ENCODE measurements at places on chromosomes 12 and 14.

- no peak for DNase-seq
These were observed 185.8 kb downstream of the ALG10B start for GRCh38 chr12:38502415-38502814.

GRCh38 chr14:73696466-73697400 lies 17.5 kb downstream of the PNMA1 start:
- no peak for DNase-seq

DNA sequence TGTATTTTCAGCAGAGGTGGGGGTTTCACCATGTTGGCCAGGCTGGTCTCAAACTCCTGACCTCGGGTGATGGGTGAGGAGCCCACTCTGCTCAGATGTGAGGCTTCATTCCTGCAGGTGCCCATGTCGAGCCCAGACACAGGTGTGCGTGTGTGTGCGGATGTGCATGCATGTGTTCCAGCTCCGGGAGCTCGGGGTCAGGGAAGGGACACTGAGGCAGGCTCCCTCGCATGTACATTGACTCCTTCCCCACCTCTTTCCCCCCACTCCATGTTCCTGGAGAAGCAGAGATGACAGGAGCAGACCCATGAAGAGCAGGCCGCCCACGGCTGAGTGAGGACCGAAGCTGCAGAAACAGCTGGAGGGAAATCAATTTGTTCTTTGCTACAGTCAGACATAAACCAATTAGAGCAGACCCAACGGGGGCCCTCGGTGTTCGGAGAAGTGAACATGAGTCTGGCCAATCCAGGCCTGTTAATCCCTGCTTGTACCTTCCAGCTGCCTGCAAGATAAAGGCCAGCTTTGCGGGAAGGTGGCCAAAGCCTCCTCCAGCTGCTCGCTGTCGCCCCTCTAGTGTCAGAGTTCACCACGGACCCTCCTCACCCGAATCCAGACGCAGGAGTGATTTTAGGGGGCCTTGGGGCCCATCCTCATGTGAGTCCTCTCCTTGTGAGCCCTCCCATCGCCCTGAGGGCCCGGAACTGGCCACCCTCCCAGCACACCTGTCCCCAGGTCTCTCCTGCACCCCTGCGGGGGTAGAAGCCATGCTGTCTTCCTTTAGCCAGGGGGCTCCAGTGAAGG lies 321.0 kb upstream of the RTL1 start:
- no peak for DNase-seq

GRCh38 chr14:75141062-75141461 lies 14.2 kb upstream of the NEK9 start:
- DNase-seq: no peak

DNA sequence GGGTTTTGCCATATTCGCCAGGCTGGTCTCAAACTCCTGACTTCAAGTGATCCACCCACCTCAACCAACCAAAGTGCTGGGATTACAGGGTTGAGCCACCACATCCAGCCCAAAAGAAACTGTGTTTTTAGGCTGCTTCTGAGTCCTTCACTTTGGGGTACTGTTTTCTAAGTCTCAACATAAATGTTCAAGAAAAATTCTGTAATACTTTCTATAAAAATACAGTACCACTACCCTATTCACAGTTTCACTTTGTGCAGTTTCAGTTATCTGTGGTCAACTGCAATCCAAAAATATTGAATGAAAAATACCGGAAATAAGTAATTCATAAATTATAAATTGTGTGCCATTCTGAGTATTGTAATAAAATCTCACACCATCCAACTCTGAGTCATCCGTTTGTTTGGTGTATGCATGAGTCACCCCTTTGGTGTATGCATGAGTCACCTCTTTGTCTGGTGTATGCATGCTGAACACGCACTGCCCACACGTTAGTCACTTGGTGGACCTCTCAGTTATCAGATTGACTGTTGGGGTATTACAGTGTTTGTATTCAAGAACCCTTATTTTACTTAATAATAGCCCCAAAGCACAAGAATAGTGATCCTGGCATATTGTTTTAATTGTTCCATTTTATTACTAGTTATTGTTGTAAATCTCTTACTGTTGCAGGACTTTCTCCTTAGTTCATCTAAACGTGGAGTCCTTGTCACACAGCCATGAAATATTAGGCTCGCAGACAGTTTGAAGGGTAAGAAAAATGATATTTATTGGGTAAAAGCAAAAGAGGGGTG lies 190.2 kb downstream of the FSCB start:
- DNase-seq: no peak

- DNase-seq: no peak
These were observed 83.1 kb downstream of the KICS2 start for GRCh38 chr12:64139021-64139420.

DNA sequence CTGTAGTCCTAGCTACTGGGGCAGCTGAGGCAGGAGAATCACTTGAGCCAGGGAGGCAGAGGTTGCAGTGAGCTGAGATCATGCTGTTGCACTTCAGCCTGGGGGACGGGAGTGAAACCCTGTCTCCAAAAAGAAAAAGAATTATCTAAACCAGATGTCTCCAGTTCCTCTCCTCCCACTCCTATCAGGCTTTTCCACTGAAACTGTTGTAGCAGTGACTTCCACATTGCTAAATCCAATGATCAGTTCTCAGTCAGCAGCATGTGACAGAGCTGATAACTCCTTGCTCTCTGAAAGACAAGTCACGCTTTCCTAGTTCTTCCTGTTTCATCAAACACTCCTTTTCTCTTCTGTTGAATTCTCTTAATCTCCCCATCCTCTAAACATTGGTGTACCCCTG lies 8.6 kb downstream of the SLC38A6 start:
- DNase-seq: no peak

GRCh38 chr12:54286042-54287030 lies 5.8 kb downstream of the HNRNPA1 start:
- DNase-seq: no peak

DNA sequence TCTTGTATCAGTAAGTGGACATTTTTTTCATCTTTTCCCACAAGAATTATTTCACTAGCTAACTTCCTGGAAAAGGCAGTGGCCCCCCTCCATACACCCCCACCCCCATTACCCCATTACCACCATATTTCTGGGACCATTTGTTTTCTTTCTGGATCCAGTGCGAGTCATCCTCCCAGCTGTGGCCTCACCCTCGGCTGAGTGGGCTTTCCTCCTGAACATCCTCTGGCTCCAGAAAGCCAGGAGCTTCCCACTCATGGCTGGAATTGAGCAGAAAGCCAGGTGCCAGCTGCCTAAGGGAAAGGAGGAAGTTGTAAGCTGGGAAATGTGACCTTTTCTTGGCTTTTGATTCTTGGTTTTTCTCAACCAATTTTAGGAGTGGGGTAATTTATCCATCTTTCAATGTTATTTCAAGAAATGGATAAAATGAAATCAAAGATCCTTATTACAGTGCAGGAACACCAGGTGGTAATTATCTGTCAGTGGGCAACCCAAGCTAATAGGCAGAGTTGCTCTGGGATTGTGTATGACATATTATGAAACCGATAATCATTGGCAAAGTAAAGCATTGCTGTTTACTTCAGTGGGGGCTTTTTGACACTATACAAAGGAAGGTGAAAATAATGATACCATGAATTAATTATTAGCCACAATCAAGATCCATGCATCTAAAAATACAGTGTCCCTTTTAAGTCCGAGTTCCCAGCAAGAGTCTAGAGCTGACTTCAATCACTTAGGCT lies 124.6 kb downstream of the KICS2 start:
- no peak for DNase-seq

DNA sequence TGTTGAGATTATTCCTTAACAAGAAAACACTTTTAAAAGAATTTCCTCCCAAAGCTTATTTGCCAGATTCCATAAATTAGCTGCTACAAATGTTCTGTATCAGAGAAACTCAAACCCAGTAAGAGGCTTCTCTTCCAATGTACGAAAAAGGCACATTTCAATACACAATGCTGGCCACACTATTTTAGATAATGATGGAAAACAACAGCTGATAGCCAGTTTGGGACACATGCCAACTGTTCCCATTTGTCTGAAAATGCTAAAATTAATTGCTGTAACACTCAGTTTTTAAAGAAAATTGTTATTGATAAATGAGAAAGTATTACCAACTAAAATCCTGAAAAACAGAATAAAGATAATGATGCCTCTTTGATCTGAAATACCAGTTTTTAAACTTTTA lies 4.4 kb downstream of the CFL2 start:
- DNase-seq: no peak

- DNase-seq: no peak
These were observed 53.7 kb downstream of the SERPINA10 start for GRCh38 chr14:94239406-94239805.
